ENCODE measurements at places on chromosomes 11 and 22. TPM values are rescaled to one million over a fixed set of nuclear protein-coding genes. Genes with fewer than 3 reads are reported as not detected.

GRCh38 chr11:34976496-34977088 lies 60.2 kb downstream of the PDHX start:
- no peak for DNase-seq

DNA sequence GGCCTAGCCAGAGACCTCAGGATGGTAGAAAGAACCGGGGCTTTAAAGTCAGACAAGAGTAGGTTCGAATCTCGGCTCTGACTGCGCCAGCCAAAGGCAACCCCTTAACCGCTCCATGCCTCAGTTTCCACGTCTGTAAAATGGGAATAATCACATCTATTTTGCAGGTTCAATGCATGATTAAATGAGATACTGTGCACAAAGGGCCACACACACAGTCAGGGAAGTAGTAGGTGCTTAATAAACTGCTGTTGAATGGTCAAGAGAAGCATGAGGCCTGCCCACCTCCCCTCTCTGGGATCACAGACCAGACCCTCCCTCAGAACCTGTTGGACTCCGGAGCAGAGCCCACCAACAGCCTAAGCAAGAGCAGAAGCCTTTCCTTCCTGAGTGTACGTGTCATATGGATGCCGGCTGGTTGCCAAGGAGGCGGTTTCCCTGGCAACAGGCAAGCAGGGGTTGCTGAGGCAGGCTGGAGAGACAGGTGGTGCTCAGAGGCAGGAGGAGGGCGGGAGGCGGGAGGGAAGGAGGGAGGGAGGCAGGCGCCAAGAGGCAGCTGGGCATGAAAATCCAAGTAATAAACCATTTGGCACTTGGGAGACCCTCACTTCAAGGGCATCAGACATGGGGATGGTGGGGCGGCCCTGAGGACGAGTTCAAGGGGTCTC lies 43.9 kb downstream of the NFAM1 start:
- peak; percentile 17 for DNase-seq

- DNase-seq, result no peak
Measured at GRCh38 chr11:75182664-75183063, 31.8 kb downstream of the SLCO2B1 start.

The RAG2 gene
- not detected for total RNA-seq

The BLID gene
- 25.8 TPM for total RNA-seq
